Pons (tissue), 1 donor: ENCODE measurements at places on chromosomes 16 and 17.
A peak's percentile ranks its signal among the peaks of the same experiment; 100 is the strongest.

GRCh38 chr16:59469266-59469665, 735.1 kb upstream of the GOT2 start:
- no peak for DNase-seq

DNA sequence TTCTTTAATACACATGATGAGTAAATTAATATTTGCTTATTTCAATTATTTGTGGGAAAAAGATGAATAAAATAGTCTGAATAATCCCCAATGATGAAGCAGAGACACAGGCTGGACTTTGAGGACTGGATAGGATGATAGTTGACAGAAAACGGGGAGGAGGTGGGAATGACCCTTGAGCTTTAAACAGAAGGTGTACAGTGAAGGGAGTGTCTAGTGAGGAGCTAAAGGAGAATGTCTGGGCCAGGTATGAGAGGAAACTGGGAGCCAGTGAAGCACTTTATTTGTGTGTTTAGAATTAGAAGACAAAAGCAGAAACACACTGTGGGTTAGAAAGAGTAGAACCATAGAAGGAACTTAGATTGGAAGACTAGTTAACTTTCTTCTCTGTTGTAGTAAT, 230.4 kb upstream of the CA10 start:
- no peak for DNase-seq

GRCh38 chr16:81778861-81779535, at the start of gene PLCG2:
PLCG2 (plus strand) TSS chr16:81779291; CDS start chr16:81785990, 6,699 bp downstream.
- no peak for DNase-seq

- DNase-seq: no peak
These were observed 12.9 kb downstream of the TTYH2 start for GRCh38 chr17:74226252-74226651.

- DNase-seq: peak; percentile 1
These were observed 21.8 kb downstream of the ACSM1 start for GRCh38 chr16:20675488-20676267.

DNA sequence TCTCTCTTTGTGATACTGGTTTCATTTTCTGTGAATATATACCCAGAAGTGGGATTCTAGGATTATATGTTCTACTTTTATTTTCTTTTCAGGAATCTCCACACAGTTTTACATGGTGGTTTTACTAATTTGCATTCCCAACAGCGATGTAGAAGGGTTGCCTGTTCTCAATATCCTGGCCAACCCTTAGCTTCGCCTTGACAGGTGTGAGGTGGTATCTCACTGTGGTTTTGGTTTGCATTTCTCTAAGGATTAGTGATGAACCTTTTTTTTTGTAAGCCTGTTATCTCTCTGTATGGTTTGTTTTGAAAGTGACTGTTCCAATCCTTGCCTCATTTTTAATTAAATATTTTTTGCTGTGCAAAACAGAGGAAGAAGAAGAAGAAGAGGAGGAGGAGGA, 937.7 kb downstream of the CDH8 start:
- no peak for DNase-seq

- no peak for DNase-seq
These were observed 24.5 kb downstream of the TBX2 start for GRCh38 chr17:61423967-61424649.

GRCh38 chr17:82051776-82052637, at the start of the genes GPS1 and RFNG:
GPS1 (plus strand) TSS chr17:82051898; CDS start chr17:82051932, 34 bp downstream.
RFNG (minus strand) TSS chr17:82051811; CDS start chr17:82051766, 45 bp downstream.
- peak; percentile 38 for DNase-seq

DNA sequence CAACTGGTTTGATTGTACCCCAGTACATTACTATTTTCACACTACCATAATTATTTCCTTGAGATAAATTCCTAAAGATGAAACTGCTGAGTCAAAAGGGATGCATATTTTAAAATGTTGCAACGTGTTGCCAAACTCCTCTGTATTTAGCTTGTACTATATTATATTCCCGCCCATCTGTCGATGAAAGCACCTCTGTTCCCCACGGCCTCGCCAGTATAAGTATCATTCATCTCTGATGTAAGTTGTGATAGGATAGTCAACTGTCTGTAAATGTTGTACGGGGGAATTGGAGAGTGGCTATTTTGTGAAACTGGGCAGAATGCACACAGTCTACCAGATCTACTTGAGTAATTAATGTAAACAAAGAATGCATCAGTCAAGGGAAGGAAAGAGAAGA, 47.7 kb upstream of the TNRC6A start:
- no peak for DNase-seq

GRCh38 chr16:56057151-56057550, 134.1 kb upstream of the GNAO1 start:
- DNase-seq: no peak

DNA sequence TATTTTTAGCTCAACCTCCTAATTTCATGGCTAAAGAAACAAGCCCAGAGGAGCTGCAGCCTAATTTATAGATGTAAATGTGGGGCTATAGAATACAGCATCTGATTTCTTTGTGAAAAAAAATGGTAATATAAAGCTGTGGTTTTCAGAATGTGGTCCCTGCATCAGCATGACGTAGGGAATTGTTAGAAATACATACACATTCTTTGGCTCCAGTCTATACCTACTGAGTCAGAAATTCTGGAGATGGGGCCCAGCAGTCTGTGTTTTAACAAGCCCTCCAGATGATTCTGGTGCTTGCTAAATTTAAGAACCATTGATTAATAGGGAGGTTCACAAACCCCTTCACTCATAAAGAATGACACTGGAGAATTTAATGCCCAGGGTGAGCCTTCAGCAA, 18.1 kb upstream of the MYH8 start:
- DNase-seq: no peak

DNA sequence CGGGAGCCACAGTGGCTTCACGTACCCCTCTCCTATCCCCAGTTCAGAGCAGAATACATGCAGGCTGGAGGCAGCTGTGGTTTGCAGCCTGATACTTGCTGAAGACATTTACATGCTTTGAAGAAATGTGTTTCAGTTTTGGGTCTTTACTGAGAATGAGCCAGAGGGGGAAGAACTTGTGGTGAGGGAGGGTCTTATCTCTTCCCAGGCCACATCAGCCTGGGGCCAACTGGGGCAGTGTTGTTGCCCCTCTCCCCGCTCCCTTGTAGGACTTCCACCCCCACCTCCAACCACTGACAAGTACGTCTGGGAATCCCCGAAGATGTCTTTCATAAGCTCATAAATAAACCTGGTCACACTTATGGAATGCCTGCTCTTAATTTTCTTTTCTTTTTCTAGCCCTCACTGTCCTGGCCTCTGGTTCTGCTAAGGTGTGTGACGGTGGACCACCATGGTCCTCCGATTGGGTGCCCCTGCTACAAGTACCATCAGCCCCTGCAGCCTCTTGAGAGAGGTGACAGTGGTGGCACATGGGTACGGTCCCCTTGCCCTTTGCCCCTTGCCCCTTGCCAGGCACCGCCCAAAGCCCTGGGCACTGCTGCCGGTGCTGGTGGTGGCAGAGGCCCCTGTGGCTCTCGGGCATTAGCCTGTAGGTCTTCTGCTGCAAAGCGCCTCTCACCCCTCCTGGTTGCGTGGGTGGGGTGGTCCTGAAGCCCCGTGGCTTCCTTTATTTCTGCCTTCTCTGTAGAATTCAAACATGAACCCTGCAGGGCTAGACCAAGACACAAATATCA, 144.8 kb upstream of the RPH3AL start:
- DNase-seq: no peak

DNA sequence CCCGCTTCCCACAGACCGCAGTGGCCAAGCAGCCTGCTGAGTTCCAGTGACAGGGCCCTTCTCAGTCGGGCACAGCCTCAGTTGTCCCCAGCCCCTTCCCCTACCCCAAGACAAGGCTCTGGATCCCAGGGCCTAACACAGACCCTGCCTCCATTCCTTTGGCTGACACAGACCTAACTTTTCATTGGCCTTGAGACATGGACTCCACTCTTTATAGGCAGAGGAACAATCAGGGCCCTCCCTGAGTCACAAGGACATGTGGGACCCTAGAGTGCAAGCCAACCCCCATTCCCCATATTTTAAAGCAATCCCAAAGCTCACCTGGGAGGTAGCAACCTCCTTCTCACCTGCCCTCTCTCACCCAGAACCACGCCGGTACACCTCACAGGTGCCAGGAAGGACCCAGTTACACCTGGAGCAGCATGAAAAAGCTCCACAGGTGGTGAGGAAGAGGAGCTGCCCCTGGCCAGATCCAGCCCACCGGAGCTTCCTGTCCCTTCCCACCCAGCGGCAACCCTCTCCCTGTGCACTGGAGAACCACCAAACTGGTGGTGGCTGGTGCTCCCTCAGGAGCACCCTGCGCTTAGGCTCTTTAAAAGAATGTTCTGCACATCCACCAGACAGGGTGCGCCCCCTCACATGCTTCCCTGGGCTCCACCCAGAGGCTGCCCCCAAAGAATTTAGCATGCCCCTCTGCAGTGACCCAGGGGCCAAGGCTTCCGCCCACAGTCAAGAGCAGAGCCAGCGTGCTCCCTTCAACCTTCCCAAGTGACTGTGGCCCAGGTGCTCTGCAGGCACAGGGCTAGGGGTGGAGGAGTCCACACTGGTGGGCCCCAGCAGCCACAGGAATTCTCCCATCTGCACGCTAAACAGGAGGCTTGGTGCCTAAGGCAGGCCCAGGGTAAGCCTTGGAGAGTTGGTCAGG, 3.4 kb downstream of the MNT start:
- DNase-seq: no peak

DNA sequence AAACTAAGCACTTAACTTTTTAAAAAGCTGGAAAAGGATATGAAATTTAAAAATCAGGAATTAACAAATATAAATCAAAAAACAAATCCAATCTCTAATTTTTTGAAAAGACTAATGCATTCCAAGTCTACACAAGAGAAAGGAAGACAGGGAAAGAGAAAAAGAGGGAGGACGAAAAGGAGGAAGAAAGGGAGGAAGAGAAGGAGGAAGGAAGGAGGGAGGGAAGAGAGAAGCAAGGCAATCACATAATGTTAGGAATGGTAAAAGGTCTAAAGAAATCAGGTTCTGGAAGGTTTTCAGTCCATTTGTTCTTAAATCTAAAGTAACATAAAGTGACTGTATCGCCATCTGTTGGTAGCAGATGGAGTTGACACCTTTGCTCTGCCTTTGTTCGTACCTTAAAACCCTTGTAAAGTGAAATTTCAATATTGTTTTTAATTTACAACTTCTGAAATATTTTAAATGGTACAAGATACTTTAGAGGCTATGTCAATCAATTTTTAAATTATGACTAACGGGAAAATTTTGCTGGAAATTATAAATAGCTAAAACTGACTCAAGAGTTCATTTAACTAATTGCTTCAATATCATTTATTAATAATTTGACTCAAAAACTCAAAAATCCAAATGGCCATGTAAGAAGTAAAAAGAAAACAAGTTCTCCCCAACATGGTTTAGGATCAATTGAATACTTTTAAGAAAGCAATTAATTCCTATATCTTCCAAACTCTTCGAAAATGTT, 20.4 kb upstream of the CDYL2 start:
- peak; percentile 25 for DNase-seq

DNA sequence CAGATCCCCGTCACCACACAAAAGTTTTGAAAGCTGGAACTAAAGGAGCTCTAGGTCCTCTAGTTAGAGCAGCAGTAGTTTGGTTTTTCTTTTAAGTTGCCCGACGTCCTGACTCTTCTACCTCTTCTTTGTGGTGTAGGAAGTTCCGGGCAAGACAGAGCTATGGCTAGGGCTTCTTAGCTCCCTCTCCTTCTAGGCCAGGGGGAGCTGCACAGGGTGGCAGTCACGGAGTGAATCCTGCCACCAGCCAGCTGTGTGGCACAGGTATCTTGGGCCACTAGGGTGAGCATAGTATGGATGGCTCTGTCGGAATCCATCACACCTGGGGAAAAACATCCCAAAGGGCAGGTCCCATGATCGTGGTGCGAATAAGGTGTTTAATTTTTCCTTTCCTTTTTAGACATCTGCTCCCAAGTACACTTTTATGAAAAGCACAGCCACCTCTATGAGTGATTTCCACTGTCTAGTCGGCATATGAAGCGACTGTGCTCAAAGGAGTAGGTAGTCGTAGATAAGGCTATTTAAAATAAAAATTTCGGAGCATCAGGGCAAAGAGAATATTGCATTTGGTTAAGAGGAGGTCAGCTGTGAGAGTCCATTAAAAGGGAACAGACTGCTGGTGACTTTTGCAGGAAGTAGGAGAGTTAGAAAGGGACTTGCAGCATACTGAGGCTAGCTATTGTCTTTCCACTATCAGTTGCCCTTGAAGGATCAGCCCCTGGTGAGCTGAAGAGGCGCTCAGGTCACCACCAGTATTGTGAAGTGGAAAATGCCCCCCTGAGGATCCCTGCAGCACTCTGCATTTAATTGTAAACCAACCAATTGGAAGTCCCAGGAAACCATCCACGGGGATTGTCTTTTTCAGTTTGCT, 2.1 kb downstream of the PRKCA start:
- no peak for DNase-seq

DNA sequence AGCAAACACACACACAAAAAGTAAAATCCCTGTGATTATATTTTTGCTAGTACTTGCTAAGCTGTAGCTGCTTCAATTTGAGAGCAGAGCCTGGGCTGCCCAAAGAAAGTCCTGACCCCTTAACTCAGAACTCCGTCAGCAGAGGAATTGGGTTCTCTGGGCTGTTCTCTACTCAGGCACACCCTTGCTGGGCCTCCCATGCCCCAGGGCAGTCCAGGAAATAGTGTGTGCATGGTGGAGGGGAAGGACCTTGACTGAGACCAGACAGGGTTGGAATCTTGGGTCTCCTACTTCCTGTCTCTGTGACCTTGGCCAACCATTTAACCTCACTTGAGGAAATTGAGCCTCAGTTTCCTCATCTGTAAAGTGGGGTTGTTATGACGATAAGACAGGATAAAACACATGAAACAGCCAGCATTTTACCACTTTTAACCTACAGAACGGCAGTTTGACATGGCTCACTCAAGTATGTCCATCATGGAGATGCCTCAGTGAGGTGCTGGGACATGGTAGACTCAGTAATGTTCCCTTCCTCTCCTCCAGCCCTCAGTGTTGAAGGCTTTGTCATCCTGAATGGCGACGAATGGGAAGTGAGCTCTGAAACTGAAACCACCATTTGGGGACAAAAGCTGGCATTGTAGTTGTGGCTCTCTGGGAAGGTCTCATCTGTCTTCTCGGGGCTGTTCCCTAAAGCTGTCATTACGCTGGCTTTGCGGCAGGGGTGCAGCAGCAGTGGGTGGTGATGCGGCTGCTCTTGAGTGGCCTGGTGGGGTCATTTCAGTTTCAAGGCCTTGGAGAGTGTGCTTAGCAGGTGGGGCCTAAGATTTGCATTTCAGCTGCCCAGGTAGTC, 74.9 kb downstream of the CMIP start:
- peak; percentile 62 for DNase-seq

GRCh38 chr16:64459821-64460220, 662.0 kb downstream of the CDH11 start:
- DNase-seq: peak; percentile 42

DNA sequence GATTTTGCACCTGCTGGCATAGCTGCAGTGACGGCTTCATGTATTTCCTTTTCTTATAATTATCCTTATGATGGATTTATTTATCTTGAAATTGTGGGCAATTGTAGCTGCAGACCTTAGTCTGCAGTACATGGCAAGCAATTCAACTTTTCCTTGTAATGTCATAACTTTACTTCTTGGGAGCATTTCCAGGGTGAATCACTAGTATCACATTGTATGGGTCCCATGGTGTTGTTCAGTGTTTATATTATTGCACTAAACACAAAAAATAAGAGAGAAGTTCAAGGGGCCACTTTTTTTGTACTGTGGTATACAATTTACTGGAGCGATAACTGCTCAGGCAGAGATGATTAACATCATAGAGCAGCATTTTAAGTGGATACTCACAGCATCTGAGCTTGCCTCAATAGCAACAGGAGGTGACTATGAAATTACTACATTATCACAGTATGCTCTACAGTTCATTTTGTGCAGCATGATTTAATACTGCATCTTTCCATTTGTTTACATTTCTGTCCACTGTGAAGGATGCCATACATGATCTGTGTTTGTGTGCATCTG, 169.5 kb downstream of the STX8 start:
- DNase-seq: no peak
